Transverse colon (tissue), 4 donors: ENCODE measurements at places on chromosomes 5 and 9. TPM values are rescaled to one million over a fixed set of nuclear protein-coding genes. Genes with fewer than 3 reads are reported as not detected.

- no peak for DNase-seq
These were observed 250.1 kb upstream of the MAP3K1 start for GRCh38 chr5:56565283-56565615.

DNA sequence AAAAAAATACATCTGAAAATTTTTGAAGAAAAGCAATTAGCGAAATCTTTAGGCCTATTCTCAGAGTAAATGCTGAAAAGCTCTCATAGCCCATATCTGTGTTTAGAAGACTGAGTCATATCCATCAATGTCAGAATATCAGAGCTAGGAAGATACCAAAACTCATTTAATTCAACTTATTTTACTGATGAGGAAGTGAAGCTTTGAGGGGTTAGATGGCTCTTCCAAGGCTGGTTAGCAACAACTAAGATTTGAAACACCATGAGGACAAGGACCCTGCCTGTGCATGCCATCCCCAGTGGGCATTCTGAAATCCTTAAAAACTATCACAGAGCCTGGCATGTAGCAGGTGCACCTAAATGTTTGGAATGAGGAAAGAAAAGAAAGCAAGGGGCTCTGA, 2.5 kb downstream of the FREM1 start:
- DNase-seq, result no peak

DNA sequence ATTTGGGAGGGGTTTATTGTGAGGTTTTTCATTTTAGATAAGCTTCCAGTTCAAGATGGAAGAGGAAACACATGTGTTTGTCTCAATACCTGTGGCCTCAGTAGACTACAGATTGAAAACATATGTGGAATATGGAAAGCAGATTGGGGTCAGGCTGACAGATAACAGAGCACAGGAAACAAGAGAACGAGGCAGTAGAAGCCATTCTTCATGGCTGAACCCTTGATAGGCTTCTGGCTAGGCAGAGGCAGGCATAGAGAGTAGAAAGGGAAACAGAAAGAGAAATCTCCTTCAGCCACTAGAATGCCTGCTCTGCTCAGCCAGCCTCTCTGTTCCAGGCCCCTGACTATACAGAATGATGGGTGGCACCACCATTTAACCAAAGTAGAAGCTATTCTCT, 152.5 kb downstream of the MUSK start:
- no peak for DNase-seq

- no peak for DNase-seq
These were observed 30.7 kb downstream of the NFIB start for GRCh38 chr9:14283276-14283675.

GRCh38 chr5:119367502-119368237, 11.9 kb downstream of the TNFAIP8 start:
- no peak for DNase-seq

- DNase-seq, result no peak
These were observed 230.7 kb downstream of the ASTN2 start for GRCh38 chr9:117184173-117184572.

GRCh38 chr9:114697951-114698351, 16.0 kb upstream of the TEX48 start:
- DNase-seq, result no peak

GRCh38 chr9:21555911-21556310, 73.8 kb upstream of the IFNE start:
- no peak for DNase-seq

DNA sequence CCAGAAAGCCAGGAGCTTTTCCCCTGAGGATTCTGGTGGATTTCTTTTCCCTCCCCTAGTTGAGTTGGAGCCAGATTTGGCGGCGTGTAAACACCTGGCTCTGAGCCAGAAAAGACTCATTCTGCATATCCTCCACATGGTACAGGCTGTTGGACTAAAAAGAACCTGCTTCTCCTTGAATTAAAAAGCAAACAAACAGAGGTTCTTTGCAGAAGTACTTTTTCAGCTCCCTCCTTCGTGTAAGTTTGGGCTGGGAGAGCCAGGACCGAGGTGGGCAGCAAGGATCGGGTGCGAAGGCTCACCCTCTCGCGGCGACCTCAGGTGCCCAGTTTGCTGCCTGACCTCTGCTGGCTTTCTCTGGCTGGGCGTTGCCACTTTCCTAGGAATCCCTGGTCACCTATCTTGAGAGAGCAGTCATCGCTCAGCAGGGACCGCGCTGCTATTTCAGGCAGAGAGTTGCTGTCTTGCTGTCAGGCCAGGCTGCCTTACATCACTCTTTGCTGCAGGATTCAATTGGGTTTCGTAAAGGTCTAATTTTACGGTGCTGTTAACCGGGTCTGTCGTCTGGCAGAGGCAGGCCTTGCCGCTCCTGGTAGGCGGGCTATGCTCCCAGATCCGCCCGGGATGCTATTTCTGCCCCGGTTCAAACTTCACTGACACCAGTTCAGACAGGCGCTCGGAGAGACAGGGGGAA, 3.2 kb downstream of the PAPPA start:
- peak; percentile 25 for DNase-seq

- DNase-seq, result no peak
These were observed 23.4 kb downstream of the WNK2 start for GRCh38 chr9:93207326-93207814.

GRCh38 chr5:103283120-103283519, 24.6 kb downstream of the MACIR start:
- DNase-seq, result no peak

- no peak for DNase-seq
These were observed 402.3 kb upstream of the SMARCA2 start for GRCh38 chr9:1612886-1613285.

DNA sequence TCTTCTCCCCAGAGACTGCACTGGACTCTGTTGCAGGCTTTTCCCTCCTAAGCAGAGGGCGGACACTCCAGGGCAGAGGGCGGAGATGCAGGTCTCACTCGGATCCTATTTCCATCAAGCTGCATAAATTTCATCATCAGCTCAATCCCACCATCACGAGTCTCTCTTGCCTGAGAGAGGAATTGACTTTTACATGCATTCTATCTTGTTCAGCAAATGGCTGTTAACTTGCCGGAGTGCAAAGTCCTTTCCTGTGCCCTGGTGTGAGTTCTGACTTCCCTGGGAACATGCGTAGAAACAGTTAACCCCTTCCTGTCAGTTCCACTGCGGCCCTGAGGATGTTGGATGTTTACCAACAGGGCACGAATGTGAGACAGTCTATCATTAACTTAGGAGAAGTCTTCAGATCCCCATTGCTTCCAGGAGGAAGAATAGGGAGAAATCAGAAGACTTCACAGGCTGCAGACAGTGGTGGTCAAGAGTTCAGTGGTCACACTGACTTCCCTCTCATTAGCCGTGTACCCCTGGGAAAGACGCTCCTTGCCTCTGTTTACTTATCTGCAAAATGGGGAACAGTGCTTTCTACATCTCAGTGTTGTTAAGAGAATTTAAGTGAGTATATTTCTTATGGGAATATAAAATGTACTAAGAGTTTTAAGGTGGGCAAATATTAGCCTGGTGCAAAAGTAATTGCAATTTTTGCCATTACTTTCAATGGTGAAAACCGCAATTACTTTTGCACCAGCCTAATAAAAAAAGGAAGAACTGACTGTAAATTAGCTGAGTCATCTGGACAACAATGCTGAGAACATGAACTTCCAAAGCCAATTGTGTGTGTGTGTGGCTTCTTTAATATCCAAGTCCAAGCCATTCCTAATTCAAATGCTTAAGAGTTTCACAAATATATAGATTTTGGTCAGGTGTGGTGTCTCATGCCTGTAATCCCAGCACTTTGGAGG, 248.0 kb downstream of the DRD1 start:
- no peak for DNase-seq

DNA sequence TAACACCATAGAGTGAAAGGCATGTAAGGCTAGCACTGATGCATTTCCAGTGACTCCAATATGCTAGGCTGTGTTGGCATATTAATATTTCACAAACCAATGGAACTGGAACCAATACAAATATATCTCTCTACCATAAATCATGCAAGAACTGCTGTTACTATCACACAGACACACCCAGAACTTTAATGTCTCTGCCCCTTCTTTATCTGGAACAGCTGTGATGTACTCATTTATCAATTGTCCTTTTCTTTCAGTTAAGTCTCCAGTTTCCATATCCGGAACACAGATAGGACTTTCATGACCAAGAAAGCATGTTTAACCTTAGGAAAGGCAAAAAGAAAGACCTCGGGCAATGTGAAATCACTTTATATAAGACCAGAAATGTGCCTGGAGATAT, 70.3 kb downstream of the SPTLC1 start:
- DNase-seq, result no peak

DNA sequence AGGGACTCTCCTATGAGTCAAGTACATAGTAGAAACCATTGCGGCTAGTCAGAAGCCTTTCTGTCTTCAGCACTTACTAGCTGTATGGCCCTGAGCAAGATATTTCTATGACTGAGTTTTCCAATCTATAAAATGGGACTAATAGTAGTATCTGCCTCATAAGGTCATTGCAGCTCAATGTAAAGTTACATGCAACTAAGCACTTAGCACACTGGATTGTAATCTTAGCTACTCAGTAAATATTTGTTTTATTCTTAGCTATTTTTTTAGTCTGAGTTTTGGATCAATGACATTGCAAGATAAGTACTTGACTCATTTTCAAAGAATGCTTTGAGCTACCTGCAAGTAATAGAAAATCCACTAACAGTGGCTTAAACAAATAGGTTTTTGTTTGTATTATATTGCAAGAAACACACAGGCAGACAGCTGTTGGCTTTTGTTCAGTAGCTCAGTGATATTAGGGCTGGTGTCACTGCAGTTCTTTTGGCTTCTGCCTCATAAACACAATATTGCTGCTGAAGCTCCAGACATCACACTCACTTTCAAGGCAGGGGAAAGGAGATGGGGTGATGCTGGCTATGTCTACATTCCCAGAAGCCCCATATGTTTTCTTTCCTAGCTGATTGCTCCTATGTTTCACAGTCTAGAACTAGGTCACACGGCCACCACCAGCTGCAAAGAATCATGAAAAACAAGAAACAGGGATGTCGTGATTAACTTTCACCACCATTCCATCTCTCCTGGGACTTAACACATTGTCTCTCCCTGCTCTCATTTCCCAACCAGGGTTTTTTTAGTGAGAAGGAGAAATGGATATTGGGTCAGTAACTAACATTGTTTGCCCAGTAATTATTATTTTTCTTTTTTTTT, 26.9 kb upstream of the FAT2 start:
- no peak for DNase-seq

- no peak for DNase-seq
These were observed 24.6 kb upstream of the CER1 start for GRCh38 chr9:14747111-14747510.

GRCh38 chr9:27601396-27601795, 28.1 kb upstream of the C9orf72 start:
- no peak for DNase-seq

DNA sequence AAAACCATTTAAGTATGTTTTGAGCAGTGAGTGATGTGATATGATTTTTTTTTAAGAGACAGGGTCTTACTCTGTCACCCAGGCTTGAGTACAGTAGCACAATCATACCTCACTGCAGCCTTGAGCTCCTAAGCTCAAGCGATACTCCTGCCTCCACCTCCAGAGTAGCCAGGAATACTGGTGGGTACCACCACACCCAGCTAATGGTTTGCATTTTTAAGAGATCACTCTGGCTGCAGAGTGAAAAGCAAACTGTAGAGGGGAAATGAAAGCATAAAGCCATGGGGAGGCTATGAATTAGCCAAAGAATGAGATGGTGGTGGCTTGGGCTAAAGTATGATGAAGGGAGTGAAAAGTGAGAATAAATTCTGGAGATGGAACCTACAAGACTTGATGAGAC, 199.1 kb downstream of the HINT1 start:
- no peak for DNase-seq

DNA sequence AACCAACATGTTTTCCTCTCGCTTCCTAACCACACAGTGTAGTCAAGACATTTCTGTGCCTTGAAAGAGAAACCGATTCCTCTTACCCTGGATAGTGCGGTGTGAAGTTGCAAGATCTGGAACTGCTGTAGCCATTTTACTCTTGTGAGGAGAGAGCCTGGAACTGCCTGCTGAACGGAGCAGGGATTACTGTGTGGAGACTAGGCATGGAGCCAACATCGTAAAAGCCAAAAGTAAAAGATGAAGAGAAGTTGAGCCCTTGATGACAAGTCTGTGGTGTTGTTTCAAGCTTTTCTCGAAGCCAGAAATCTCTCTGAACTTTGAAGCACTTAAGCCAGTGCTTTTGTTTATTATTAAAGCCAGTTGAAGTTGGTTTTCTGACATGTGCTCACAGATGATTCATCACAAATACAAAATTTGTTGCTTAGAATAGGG, 110.1 kb upstream of the GRIN3A start:
- peak; percentile 37 for DNase-seq

DNA sequence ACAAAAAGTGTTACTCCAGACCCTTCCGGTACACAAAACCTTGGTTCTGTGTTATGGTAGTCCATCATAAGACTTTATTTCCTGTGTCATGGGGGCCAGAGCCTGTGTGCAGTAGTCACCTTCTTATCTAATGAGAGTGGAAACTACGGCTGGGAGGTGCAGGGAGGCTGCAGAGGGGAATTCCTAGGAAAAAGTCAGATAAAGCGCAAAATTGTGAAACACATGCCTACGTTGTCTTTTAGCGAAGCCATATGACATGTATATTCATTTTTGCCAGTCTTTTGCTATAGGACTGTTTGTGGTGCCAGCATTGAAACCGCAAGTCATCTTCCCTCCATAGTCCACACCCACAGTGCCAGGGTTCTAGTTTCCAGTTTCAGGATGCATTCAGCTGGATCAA, 80.7 kb downstream of the PPARGC1B start:
- no peak for DNase-seq

DNA sequence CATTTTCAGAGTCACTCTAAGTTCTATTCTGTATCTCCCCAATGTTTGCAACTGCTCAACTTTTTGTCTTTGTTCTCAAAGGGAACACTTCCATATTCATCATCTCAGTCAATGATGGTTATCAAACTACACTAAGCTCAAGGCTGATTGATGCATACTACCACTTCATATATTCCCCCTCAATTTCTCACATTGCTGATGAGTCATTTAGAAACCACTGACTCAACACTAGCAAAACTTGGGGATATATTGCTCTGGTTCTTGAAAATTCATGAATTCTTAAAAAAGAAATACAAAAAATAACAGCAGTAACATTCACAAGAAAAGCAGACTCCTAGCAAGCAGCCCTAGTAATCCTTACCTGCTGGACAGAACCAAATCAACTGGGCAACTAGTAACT, 52.2 kb downstream of the ABHD17B start:
- DNase-seq, result no peak

- no peak for DNase-seq
These were observed 129.5 kb downstream of the RNF180 start for GRCh38 chr5:64295101-64295500.

FOXD4L6 gene
- total RNA-seq, result not detected

ITK gene
- 7.6 TPM for total RNA-seq

SLC1A1 gene
- total RNA-seq, result 0.80 TPM

ARHGEF39 gene
- total RNA-seq, result 4.9 TPM

SPATA31E1 gene
- total RNA-seq, result not detected

ADGRV1 gene
- 37.0 TPM for total RNA-seq

PTGS1 gene
- 16.8 TPM for total RNA-seq

CER1 gene
- not detected for total RNA-seq

PCDHGB3 gene
- 1.9 TPM for total RNA-seq

CD14 gene
- 48.3 TPM for total RNA-seq

FGF18 gene
- 0.14 TPM for total RNA-seq

SLC9A3 gene
- 223 TPM for total RNA-seq
